ENCODE measurements at places on chromosomes 12 and 14.

DNA sequence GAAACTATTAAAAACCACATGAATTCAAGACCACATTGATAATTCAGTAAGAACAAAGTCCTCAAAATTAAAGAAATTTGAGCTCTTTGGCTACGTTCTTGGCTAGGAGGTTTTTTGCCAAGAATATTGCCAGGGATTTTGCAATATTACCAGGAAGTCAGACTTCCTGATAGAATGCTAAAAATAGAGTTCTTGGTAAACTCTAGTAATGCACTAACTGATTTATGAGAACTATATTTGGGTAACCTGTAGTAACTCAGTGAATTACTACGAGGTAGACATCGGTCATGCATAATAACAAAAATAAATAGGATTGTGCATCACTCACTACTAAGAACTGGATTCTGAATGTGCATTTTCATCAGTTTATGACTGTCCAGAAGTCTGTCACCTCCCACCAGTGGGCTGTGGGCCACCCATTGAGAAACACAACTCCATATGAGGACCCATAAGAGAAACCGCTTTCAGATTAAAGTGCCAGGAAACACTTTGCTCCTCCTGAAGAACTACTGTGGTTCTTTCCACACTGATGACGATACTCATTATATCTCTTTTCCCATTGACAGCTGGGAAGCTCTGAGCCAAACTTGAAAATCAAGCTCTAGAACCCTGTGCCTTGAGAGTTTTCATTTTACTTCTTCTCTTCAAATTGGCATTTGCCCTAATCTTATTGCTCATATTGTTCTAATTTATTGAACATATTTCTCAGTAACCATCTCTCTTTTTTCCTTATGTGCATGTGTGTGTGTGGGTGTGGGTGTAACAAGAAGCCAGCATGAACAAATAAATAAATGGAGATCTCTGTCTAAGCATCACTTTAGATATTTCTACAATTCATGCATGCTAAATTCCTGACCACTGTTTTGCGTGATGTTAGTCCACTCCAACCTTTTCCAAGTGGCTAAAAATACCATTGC lies 116.6 kb downstream of the BCL11B start:
- DNase-seq = no peak

- DNase-seq = no peak
Observed at GRCh38 chr14:85596562-85596961, 66.6 kb downstream of the FLRT2 start.

DNA sequence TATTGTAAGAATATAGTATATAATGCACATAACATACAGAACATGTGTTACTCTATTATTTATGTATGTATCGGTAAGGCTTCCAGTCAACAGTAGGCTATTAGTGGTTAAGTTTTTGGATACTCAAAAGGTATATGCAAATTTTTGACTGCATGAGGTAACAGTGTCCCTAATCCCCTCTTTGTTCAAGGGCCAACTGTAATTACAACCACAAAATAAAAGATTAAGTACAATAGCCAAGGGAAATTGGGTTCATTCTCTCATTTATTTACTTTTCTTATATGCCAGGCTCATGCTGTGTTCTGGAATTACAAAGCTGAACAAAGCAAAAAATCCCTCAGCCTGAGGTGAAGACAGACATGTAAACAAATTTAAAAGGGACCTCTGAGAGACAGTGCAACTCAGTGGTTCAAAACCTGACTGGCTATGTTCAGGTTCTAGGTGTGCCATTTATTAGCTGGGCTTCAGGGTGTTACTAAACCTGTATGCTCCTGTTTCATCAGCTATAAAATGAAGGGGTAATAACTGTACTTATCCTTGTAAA lies 43.4 kb upstream of the TSPAN8 start:
- DNase-seq = no peak

- no peak for DNase-seq
Observed at GRCh38 chr14:82421286-82421685, 887.6 kb upstream of the SEL1L start.

DNA sequence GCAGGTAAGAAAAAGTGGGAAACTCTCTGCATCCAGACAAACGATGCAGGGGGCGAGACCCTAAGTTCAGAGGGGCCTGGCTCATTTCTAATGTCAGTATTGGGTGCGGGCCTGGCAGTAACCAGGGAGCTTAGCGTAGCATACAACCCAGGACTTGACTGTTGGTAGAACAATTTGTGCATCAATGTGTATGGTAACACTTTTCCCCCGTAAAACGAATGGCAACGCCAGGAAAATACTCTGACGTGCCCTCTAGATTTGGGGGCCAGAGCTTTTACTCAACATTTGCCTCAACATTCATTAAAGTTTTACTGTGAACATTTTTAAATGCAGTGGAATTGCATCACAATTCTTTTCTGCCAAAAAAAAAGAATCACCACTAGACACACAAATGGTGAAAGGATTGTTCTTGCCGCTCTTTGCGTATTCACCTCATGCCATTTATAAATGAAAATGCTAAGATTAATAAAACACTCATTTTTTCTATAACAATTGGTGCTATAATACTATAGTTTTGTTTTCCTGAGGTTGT lies 867 bp downstream of the RHOJ start:
- no peak for DNase-seq

DNA sequence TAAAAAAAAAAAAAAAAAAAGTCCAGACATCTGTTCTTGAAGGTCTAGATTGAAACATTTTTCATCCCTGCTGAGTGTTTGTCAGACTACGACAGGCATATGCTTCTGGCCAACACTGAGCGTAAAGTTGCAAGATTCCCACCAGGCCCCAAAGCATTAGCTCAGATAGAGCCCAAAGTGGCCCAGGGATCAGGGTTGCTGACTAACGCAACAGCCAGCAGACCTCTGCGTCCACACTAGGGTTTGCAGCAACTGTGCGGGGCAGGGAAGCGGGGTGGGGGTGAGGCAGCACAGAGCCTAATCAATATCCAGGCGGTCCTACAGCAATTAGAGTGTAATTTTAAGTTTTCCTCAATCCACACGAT lies 55.7 kb downstream of the SSH1 start:
- no peak for DNase-seq

DNA sequence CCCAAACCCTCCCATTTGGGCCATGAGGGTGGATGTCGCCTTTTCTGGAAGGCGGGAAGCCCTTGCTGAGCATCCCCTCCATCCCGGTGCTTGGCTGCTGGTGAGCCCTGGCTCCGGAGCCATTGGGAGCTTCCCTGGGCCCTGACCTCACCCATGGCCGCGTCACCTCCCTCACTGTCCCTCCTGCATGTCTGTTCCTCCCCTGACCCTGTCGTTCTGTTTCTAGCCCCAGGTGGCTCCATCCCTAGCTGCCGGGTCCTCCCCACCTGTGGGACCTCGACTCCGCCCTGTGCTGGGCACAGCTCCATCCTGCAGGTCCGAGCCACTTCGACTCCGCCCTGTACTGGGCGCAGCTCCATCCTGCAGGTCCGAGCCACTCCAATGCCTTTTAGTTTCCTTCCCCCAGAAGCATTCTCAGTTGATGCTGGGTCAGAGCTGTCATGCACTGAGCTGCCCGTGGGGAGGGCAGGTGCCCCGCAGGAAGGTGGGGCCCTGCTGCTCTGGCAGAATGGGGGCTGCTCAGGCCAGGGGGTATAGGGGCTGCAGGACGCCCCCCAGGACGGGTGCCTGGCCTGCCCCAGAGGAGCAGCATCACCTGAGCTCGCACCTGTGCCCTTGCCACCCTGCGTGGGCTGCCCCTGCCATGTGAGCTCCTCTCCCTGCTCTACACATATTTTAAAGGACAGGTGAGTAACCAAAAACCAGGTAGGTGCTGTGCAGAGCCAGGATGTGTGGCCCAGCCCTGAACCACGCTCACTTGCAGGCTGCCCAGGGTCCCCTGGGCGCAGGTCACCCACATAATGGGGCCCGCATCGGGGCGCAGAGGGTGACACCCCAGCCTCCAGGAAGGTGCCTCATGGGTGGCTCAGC lies 19.0 kb downstream of the NOC4L start:
- DNase-seq = no peak

- no peak for DNase-seq
Observed at GRCh38 chr14:57937676-57938075, 71.8 kb upstream of the SLC35F4 start.

DNA sequence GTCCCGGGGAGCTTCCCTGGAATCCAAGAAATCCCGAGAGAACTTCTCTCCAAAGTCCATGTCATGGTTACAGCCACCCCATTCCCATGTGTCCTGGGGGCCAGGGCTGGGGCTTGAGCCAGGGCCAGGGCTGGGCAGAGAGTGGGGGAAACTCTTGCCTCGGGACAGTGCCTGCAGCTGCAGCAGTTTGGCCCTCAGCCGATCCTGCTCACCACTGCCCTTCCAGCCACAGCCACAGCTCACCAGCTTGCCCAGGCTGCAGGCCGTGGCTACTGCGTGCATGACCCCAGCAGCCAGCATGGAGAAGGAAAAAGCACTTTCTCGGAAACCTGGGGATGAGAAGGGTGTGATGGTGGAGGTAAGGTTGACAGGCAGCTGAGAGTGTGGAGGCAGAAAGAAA lies 3.5 kb downstream of the WNT10B start:
- DNase-seq = no peak

DNA sequence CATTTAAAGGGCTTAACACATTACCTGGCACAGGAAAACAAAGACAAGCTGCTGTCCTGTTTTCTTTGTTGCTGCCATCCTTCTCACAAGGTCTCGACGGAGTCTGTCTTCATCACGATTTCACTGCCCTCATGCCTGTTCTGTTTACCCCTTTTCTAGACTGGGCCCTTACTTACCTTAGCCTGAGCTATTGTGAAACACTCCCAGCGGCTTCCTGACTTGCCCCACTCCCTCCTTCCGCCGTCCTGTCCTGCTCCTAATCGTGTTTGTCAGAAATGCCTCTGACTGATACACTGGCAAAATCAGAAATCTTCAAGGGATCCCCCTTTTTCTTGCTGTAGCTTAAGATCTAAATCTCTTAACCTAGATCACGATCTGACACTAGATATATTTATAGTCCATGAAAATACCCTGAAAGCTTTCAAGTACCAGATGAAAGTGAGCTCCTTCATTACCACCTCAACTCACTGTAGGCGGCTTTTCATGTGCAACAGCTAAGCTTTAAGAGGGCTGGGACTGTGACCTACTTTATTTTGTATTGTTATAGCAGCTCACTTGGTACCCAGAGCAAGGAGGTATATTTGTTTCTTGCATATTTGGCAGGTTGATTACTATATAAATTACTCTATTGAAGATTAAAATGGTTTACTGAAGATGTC lies 32.1 kb downstream of the TECPR2 start:
- no peak for DNase-seq

GRCh38 chr12:52796839-52797528 lies 1.1 kb upstream of the KRT3 start:
- DNase-seq = no peak

GRCh38 chr14:97027256-97027999 lies 230.2 kb downstream of the VRK1 start:
- no peak for DNase-seq

DNA sequence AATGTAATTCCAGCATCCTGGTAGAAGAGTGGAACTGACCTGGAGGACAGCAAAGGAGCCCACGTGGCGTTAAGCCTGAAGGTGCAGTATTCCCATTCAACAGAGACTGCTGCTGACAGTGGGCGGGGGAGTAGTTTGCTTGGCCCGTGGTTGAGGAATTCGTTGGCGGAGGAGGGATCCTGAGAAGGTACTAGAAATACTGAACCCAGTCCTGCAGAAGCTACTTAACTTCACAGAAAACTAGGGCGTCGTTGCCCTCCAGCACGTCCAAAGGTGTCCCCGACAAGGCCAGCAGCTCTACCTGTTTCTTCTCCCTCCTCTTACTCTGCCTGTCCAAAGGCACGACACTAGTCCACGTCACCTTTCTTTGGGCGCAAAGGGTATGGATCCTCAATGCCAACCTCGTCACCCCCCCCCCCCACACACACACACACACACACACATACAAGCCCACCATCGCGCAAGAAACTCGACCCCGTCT lies 303 bp downstream of the PUS7L start:
- no peak for DNase-seq

GRCh38 chr14:56724013-56724412 lies 86.3 kb downstream of the OTX2 start:
- no peak for DNase-seq

GRCh38 chr12:22729957-22730443 lies 105.0 kb downstream of the ETNK1 start:
- DNase-seq = no peak

DNA sequence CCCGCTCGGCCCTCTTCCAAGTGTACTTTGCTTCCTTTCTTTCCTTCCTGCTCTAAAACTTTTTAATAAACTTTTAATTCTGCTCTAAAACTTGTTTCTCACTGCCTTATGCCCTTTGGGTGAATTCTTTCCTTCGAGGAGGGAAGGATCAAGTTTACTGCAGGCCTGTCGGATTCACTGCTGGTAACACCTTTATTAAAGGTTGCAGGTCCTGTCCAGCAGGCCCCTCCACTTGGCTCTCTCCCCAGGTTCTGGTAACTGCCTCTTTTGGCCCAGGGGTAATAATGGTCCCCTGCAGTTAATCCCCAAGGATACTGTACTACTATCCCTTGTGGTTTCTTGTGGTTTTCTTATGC lies 152.7 kb upstream of the EEA1 start:
- no peak for DNase-seq

DNA sequence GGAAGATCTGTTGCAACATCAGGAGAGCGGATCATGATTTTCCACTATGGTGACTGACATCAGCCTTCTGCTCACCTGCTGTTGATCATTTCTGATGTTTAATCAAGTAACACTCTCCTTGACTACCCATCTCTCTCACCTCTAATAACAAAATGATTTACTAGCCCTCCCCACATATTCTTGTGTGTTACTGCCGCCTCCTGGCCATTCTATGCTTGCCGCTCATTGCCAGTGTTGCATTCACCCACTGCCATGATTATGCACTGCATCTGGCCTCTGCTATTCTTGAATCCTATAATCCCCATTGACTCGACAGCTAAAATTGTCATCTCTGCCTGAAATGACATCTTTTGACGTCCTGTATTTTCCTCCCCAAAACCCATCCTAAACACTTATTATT lies 113.8 kb downstream of the RERGL start:
- DNase-seq = no peak

DNA sequence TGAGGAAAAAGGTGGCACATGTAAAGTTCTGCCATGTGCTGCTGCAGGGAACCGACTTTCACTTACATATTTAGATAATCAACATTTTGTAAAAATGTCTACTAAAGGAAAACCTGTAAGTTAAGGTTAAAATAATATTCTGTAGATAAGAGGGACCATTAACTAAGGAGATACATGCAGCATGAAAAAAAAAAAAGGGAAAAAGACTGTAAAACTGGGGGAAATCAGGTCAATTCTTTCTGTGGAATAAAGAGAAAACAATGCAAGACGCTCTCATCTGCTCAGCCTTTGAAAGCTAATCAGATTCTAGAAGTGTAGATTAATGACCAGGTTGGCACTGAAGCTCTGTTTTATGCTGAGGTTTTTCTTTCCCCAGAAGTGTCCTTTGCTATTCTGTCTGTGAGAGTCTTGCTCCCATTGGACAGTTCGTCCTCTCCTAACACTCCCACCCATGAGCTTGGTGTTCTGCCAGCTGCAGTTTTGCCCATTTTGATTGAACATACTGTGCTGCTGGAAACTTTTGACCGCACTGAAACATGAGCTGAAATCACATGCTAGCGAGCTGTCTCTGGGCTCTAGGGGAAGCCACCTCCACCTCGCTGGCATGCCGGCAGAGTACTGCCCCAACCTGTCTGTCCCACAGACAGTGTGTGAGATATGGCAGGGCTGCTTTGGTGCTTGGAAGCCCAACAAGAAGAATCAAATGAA lies 39.7 kb downstream of the PPTC7 start:
- no peak for DNase-seq
